ENCODE measurements at places on chromosomes 5 and 9.

- DNase-seq: no peak
Measured at GRCh38 chr5:92552206-92553160, 1028.5 kb downstream of the NR2F1-AS1 start.

GRCh38 chr5:35816881-35817521 lies 39.7 kb upstream of the IL7R start:
- DNase-seq: no peak

DNA sequence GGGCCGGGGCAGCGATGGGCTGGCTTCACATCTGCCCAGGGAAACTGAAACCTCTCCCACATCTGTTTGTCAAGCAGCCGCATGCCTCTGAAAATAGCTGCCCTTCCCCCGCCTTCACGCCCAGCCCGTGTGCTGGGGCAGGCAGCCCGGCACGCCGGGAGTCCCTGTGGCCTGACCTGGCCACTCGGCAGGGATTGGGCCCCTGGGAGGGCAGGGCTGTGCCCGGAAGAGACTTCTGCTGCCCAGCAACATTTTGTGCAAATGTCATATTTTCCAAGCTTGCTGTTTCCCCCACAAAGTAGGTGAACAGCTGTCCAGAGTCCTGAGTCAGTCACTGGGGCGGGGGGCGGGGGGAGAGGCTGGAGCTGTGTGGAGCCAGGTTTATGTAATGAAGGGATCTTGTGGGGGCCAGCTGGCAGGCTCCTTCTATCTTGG lies 8.2 kb downstream of the COL27A1 start:
- peak; percentile 82 for DNase-seq

- DNase-seq: peak; percentile 53
Measured at GRCh38 chr5:135434591-135435466, 12.3 kb downstream of the DCANP1 start.

DNA sequence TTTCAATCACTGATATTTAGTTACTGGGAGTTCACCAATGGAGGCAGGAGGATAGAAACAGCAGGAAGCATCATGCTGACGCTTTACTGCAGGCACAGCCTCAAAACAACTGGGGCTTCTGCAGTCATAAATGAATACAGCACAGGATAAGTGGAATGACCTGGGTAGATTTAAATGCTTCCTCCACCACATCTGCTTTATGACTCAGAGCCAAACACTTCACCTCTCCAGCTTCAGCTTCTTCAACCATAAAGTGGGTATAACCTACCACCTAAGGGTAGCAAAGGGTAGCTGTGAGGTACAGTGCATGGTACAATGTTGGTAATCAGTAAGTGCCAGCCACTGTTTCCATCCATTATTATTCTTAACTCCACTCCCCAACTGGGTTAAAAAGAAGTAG lies 28.4 kb downstream of the RASEF start:
- no peak for DNase-seq

GRCh38 chr5:83496626-83497025 lies 25.1 kb downstream of the VCAN start:
- no peak for DNase-seq

DNA sequence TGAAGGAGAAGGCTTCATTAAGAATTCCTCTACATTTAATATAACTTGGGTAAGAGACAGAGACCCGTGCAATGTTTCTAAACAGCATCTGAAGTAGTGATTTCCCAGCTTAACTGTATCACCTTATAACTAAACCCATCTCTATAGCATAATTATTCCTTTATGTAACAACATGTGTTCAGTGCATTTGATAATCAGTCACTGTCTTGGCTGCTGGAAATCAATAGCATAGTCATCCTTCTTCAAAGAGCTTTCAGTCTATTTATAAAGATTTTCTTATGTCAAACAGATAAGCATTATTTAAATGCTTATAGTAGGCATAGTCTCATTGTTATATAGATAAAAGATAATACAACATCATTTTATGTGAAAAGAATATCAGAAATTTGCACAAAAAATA lies 80.1 kb upstream of the TYRP1 start:
- DNase-seq: no peak

DNA sequence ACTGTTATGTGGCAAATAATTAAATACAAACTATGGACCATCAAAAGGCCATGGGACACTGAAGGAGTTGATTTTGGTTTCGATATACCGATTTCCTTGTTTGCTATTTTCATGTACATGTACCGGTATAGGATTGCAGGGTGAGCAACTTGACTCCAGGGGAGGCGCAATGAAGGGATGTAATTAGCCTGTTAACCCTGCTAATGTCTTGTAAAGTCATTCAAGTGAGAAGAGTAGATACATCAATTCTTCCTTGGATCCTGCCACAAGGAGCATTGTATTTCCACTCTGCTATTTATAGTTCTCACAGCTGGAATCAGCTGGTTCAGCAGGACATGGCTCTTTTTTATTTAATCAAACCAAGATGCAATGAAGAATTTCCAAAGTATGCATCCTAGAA lies 102.0 kb downstream of the STK32A start:
- DNase-seq: no peak

DNA sequence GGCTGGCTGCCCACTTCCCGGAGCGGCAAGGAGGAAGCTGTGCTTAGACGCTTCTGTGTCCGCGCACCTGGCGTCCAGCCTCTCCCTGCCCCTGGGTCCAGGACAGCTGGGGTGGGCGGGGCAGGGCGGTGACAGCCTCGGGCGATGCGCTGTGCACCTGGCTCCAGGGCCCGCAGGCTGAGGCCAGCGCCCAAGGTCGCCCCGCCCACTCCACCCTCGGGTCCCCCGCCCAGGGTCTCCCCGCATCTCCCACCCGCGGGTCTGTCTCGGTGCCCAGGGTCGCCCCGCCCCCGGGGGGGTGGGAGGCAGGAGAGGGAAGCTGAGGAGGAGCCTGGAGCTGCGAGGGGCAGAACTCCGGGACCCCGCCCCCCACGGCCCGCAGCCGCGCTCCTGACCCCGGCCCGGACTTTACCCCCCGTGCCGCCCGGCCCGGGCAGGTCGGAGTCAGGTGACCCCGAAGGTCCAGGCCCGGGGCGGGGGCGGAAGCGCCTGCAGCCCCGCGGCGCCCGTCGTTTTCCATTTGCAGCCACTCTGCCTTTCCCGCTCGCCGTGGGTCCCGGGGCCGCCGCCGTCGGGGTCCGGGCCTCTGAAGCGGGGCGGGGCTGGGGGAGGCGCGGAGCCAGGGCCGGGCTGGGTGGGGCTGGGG lies at the start of gene ENTPD8:
Gene ENTPD8 (minus strand): TSS at position 69 of the 646 bp plus-strand sequence. CDS start 3,072 bp downstream, outside the sequence.
- DNase-seq: no peak

DNA sequence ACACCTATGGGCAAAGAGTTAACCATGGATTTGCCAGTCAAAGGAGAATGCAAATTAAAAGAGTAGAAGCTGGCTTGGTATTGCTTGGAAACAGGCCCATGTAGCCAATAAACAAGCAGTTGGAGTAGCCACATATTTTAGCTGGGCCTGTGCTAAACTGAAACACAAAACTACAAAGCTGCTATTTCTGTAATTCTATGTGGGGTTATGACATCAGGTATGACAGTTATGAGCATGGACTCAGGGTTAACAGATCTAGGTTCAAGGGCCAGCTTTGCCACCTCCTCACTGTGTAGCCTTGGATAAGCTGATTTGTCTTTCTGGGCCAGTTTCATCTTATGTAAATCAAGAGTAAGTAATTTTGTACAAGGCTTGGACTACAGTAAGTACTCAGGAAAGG lies 142.7 kb downstream of the PIP5K1B start:
- no peak for DNase-seq

DNA sequence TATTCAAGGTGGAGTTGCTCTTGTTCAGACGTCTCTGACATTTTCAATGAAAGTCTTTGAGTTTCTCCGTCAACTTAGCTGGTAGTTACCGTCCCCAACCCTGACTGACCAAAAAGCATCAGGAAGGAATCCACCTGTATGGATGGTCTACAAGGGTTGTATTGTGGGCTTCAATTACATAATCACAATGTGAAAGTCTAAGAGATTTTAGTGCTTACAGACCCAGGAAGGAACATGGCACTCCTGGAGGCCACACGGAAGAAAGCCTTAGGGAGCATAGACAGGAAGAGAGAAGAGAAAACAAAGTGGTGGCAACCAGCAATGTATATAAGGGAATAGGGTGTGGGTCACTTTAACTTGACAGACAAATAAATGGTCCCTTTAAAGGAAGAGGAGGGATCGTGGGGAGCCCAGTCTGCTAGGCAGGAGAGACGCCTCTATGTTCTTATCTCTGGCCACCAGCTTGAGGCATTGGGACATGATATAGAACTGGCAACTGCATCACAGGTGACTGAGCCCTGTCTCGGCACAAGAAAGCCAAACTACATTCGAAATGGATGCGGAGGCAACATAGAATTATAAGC lies 80.4 kb downstream of the ALDH7A1 start:
- DNase-seq: no peak

GRCh38 chr5:78992146-78992545 lies 7.0 kb upstream of the ARSB start:
- DNase-seq: no peak

DNA sequence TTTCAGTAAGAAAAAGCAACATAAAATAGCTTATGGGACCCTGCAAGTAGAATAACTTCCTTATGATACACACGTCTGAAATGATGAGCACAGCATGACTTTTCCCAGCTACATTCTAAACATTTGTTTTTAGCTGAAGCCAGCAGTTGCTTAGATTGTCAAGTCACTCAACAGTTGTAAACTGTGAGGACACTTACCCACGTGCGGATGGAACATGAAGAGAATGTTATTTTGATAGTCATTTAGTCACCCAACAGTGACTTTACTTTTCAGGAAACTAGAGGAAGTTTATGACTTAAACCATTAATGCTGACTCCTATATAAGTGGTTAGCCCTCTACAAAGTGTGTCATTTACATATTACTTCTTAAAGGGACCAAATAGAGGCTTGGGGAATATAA lies 3.0 kb downstream of the HACD4 start:
- no peak for DNase-seq

DNA sequence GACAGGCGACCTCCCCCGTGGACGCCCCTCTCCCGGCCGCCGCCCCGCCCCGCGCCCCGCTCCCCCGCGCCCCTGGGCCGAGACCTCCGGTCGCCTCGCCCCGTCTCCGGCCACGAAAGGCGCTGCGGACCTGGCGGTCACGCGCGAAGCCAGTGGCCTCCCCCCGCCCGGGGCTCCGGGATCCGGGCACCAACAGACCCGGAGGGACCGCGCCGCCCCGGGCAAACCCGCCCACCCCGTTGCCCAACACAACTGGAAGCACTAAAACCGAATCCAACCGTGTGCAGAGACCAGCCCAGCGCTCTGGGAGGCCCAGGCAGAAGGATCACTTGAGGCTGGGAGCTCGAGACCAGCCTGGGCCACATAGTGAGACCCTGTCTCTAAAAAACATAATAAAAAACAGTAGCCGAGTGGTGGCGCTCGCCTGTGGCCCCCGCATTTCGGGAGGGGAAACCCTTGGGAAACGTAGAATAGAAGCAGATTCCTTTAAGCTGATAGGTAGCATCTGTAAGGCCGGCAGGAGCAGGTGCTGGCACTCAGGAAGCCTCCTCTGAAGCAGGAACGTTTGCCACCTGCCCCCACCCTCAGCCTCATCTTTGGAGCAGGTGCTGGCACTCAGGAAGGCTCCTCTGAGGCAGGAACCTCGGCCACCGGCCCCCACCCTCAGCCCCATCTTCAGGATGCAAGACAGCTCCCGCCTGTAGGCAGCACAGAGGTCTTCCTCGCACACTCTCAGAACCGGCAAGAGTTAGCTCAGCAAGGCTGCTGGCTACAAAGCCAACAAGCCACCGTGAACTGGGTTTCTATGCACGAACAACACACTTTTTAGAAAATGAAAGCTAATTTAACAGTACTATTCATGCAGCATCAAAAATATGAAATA lies 4.6 kb upstream of the SLC9A3 start:
- no peak for DNase-seq

DNA sequence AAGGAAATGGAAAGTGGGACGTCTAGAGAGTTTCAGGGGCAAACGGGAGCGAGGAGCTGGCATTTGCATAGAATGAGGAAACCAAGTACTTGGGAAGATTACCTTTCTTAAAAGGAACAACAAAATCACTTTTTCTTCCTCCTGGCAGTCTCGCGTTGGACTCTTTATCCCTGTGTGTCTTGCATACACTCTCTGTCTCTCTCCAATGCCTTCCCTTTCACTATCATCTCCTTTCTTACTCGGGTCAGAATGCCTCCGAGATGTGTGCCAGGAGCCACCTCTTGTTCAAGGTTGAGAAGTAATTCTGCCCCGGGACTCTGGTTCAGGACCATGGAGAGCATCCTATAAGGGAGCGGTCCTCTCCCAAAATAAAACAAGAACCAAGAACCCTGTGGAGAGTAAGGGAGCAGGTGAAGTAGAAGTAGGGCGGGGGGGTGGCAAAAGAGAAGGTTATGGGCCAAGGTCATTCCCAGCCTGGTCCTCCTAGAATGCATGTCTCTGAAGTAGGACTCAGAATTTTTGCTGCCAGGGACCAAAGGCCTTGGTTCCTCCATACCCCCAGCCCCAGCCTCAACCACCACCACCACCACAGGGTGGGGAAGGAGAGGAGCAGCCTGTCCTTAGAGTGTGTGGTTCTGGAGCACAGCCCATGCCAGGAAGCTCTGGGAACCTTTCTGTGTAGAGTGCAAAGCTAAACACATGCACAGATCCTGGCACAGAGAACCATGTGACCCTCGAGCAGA lies 72.1 kb upstream of the ARAP3 start:
- no peak for DNase-seq

DNA sequence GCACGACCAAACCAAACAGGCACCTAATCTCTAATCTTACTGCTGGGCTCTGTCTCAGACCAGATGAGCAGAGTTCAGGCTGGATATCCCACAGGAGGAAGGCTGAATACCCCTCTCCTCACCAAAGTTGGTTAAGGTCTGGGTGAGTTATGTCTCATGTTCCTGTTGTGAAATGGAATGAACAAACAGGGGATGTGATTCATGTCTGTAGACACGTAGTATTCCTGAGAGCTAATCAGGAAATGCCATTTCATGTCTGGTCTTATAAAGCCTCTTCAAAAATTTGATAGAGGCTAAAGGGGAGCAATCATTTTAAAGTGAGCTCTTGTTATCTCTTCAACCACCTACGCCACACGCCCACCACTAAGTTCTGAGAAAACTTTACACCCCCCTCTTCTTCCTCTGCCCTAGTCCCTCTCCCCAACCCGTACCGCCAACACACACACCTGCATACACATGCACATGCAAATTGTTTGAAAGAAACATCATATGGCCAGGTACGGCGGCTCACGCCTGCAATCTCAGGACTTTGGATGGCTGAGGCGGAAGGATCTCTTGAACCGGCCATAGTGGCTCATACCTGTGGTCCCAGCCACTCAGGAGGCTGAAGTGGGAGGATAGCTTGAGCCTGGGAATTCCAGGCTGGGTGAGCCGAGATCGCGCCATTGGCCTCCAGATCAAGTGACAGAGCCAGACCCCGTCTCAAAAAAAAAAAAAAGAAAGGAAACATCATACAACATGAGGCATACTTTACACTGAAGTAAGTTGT lies 69.8 kb upstream of the RAI14 start:
- no peak for DNase-seq

DNA sequence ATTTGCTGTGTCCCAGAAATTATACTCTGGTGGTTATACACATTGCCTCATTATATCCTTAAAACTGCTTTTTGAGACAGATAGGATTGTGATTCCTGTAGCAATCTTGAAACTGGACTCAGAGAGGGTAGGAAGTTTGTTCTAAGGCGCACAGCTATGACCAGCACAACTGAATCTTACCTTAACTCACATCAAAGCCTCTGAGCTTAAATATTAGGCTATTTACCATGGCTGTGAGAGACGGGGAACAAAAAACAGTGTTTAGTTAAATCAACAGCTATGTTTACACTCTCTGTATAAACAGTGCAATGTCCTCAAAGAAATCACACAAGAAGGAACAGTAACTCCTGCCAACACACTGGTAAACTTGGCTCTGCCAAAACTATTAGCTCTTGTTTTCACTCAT lies 50.9 kb upstream of the TUT7 start:
- no peak for DNase-seq

- no peak for DNase-seq
Measured at GRCh38 chr9:94593459-94594345, at the start of gene FBP2. Gene FBP2 (minus strand): TSS chr9:94593824. CDS start chr9:94593726, 98 bp downstream.

- no peak for DNase-seq
Measured at GRCh38 chr9:119941091-119941490, 571.9 kb upstream of the BRINP1 start.

Measured in left forelimb (tissue), 1 donor.